ENCODE measurements at places on chromosomes 11 and 22. TPM values are rescaled to one million over a fixed set of nuclear protein-coding genes. Genes with fewer than 3 reads are reported as not detected.

DNA sequence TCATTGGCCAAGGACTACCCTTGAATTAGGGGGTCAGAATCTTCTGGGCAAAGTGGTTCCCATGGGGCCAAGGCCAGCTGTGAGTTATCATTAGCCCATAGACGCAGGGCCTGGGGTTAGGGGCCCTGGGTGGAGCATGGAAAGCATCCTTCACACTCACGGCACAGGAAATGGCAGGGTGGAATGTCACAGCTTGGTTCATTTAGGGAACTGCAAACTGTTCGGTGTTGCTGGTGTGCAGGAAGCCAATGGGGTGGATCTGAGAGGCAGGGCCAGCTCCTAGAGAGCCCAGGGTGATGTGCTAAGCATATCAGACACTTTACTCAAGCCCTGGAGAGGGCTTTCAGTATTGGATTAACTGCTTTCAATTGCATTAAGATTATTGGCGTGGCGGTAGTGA lies 42.9 kb downstream of the TECTA start:
- no peak for DNase-seq

- no peak for DNase-seq
Observed at GRCh38 chr11:129631201-129631600, 184.4 kb upstream of the TMEM45B start.

HBE1 gene
- not detected for total RNA-seq

PGA4 gene
- not detected for total RNA-seq

OR51B5 gene
- 0.28 TPM for total RNA-seq

CST6 gene
- not detected for total RNA-seq
